Suprapubic skin (tissue), 4 donors: ENCODE measurements at places on chromosomes 12 and 14.

- no peak for DNase-seq
These were observed 28.1 kb upstream of the PRICKLE1 start for GRCh38 chr12:42617622-42618021.

- DNase-seq: peak; percentile 78
These were observed 68.6 kb upstream of the USP15 start for GRCh38 chr12:62191491-62192179.

DNA sequence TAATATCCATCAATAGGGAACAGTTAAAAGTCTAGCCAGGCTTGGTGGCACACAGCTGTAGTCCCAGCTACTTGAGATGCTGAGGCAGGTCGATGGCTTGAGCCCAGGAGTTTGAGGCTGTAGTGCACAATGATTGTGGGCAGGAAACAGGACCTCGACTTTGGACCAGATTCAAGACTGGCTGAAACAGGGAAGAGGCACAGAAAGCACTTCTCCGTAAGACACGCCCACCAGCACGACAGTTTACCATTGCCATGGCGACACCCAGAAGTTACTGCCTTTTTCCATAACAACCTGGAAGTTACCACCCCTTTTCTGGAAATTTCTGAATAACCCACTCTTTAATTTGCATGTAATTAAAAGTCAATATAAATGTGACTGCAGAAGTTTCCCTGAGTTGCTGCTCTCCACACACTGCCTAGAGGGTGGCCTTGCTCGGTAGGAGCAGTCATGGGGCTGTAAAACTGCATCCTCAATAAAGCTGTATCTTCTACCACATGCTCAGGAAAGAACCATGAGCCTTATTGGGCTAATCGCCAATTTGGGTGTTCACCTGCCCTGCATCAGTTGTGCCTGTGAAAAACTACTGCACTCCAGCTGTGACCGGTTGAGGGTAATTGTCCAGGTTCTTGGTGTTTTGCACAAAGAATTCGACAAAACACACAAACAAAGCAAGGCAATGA is 4.6 kb upstream of the LRRC23 start:
- DNase-seq: peak; percentile 77

DNA sequence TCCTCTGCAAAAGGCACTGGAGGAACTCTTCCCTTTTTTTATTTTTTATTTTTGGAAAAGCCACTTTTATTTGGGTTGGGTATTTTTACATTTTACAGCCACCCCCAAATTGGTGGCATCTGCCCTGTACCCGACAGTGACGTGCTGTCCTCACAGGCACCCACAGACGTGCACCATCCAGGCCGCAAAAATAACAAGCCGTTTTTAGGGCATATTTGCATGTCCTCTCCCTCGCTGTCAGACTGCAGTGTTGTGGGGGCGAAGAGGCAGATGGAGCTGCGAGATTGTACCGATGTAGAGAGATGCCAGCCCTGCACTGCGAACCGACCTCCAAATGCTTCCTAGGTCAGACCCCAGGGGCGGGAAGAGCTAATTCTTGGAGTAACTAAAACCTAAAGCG is 12.2 kb downstream of the JDP2 start:
- DNase-seq: no peak

GRCh38 chr12:117202556-117202955 is 12.3 kb upstream of the FBXO21 start:
- DNase-seq: no peak

DNA sequence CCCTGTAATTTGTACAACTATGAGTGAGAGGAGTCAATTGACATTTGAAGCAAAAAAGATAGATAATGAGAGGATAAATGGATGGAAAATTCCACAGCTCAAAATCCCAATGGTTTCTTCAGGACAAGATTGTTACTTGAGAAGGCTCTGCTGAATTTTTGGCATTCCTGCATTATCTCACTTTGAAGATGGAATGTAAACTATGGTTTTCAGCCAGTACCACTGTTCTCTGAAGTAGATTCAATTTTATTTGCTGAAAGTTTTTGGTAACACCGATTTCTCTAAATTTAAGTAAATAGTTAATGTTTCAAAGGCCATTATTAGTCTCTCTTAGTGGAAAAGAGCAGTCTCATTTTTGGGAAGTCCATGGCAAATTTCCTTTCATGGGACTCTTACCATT is 121.9 kb upstream of the SLC38A2 start:
- DNase-seq: no peak

DNA sequence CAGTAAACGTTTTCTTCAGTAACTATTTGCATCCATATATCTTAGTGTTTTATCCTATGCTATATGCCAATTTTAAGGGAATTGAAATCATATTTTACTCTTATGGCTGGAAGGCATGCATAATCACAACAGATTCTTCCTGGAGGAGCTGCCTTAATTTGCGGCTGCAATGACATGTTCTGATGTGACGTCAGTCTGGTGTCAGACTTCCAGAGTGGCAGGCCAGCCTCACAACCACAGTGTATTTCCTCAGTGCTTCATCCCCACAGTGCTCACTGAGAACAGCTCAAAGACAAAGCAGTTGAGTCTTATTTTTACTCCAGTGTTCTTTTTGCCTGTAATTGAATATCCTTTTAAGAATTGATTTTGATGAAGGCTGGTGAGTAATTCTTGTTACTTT is 107.1 kb downstream of the PLEKHA5 start:
- DNase-seq: no peak

- no peak for DNase-seq
These were observed 25.0 kb downstream of the CFAP54 start for GRCh38 chr12:96514328-96514727.

DNA sequence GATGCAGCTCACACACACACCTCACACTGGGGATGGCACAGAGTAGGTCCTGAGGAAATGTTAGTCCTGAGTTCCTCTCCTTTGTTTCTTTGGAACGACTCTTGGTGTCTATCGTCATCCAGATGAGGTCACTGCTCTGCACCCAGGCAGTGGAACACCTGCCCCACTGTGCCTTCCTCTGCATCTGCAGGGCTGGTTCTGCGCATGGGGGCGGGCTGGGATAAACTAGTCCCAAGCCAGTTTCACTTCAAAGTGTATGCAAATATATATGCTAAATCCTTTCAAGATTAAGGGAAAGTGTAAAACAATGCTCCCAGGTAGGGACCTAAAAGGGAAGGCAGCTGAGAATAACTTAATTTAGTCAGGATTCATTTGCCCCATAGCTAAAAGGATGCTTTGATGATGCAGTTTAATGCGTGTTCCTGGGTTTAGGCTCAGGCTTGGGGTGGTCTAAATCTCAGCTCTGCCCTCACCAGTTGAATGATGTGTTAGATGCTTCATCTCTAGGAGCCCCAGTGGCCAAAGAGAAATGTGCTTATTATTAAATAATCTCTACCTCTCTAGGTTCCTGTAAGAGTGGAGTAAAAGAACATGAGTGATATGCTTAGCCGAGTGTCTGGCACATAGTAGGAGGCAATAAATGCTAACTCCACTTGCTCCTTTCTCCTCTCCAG is 47.1 kb upstream of the OVCH1 start:
- no peak for DNase-seq

DNA sequence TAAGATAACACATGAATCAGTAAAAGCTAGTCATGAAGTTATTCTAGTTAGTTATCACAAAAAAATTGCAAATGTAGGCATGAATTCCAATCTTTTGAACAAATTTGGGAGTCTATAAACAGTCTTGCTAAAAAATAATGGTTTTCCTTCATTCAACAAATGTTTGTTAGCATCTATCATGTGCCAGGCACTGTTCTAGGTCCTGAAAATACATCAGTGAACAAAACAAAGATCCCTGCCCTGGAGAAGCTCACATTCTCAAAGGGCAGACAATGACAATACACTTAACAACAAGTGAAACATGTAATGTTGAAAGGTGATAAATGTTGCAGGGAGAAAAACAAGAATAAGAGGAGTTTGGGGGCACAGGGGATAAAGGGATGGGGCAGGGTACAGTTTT is 86.9 kb downstream of the OTX2 start:
- DNase-seq: no peak

DNA sequence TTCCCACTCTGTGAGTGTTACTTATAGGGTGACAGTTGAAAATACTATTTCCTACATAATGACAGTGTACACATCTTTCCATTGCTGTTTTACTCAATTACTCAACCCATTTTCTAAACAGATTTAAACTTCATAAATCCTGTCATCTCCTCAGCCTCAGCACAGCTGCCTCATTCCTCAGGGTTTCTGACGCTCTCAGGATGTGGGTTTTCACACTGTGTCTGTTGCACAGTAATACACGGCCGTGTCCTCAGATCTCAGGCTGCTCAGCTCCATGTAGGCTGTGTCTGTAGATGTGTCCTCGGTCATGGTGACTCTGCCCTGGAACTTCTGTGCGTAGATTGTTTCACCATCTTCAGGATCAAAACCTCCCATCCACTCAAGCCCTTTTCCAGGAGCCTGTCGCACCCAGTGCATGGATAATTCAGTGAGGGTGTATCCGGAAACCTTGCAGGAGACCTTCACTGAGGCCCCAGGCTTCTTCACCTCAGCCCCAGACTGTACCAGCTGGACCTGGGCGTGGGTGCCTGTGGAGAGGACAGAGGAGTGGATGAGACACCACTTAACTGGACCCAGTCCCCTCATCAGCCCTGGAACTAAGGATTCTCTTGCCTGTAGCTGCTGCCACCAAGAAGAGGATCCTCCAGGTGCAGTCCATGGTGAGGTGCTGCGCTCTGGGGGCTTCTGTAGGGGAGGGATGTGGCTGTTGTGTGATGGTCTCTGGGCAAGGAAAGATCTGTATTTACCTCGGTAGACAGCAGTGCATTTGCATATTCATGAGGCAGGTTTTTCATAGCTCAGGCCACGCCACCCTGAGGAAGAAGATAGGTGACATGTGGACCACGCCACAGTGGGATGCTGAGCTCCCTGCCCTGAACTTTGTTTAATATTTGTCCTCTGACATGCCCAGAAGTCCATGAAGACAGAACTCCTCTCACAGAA is 750.2 kb downstream of the TMEM121 start:
- no peak for DNase-seq

- no peak for DNase-seq
These were observed 58.3 kb downstream of the GUCY2C start for GRCh38 chr12:14638066-14638465.

DNA sequence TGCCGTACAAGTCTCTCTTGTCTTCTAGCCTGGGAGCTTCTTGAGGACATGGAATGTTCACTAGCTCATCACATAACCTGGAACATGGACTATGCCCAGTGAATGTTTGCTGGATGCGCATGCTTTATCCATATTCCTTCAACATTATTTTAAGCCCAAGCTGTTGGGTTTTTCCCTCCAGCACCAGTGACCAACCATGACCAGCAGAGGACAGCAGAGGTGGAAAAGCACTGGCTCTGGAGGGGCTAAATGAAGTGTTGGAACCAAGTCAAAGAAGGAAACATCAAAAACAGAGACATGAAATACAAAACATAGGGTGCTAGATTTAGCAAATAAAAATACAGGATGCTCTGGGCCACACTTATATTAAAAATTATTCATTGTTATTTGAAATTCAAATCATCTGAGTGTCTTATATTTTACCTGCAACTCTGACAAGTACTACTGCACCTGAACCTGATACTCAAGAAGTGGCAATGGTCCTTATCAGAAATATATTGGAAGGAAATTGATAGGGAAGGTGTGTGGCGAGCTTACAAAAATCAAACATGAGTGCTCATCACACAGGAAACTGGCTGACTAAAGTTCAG is 23.1 kb upstream of the HELB start:
- DNase-seq: no peak
